ENCODE measurements at places on chromosomes 5 and 9.
A peak's percentile ranks its signal among the peaks of the same experiment; 100 is the strongest.

GRCh38 chr5:107997338-107997980 is 326.7 kb upstream of the EFNA5 start:
- DNase-seq: no peak

GRCh38 chr5:40551496-40552491 is 127.9 kb upstream of the PTGER4 start:
- no peak for DNase-seq

- no peak for DNase-seq
Measured at GRCh38 chr5:82330530-82331270, 52.5 kb upstream of the RPS23 start.

DNA sequence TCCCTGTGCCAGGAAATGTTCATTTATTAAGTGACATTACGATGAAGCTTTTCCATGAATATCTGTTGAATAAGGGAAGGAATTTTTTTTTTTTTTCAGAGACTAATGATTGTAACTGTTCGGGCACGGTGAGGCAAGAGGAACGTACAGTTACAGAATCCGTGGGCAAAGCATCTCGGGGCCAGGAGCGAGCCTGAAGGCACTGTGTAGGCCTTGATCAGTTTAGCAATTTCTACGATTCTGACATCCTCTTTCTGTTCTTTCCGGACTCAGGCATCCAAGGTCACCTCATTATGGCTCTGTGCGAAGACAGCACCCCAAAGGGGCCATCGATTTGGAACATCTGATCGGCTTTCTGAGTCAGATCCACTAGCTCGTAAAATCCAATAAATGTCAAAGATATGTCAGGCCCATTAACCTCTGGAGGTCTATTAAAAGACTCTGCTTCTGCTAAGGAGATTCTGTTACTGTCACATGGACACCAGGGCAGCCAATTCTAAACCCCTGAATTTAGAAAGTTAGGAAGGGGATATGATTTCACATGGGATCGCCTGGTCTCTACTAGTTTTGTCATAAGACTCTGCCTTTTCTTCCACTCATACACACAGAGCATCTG is 41.4 kb upstream of the BOD1 start:
- no peak for DNase-seq

- DNase-seq: peak; percentile 41
Measured at GRCh38 chr5:111278858-111279504, 54.8 kb downstream of the CAMK4 start.

DNA sequence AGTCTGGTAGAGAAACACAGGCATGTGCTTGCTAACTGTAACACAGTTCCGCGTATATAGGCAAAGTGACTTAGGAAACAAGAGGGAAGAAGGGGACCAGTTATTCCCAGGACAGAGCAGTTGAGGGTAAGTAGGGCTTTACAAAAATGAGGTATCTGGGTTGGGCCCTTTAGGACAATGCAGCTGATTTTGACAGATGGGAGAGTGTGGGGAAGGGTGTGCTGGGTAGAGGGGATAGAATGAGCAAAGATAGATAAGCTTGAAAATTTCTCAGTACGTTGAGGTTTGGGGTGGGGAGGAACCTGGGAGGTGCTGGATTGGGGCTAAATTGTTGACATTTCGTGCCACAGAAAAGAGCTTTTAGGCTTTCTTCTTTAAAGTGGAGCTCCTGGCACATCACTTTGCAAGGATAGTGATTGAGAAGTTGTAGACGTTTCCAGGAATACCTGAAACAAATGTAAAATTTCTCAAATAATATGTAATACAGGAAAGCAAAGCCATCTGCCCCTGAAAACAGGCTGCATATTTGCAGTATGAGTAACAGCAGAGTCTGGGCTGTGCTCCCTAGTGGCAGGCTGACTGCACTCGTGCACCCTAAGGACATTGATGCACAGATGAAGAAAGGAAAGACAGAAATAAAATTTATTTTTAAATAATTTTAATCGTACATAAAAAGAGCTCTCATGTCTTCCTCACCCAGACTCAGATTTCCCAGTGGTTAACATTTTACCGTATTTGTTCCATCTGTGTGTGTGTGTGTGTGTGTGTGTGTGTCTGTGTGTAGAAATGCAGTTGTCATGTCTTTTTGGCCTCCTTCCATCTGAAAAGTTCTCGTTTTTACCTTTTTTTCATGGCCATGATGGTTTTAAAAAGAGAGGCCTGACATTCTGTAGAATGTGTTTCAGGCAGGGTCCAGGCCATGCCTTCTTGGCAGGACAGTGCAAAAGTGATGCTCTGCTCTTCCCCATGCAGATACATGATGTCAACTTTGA is 144.9 kb upstream of the DMRT1 start:
- DNase-seq: no peak
